ENCODE measurements at places on chromosomes 3 and 15. TPM values are rescaled to one million over a fixed set of nuclear protein-coding genes. Genes with fewer than 3 reads are reported as not detected.

Gene SYNPR
- 3.8 TPM for polyA plus RNA-seq

Gene SNX33
- 13.2 TPM for polyA plus RNA-seq

Gene PRTG
- polyA plus RNA-seq = 0.23 TPM

Gene TMCO5A
- polyA plus RNA-seq = not detected

GRCh38 chr15:63244399-63244798, 33.0 kb upstream of the APH1B start:
- no peak for DNase-seq

DNA sequence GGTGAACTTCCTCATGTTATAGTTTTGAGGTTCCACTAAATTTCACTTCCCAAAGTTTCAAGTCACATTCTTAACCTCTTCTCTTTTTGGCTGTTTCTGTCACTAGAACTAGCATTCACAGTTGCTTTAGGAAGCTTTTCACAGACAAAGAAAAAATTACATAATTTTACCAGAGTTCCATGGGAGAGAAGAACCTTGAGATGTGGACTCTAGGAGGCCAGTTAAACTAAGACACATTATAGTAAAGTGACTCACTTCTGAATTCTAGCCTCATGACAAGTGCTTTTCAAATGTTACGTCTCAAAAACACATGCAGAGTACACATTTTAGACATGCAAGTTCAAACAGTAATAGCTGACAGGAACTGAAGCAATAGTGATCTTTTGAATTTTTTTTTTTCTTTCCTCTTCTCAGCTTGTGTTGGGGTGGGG, 39.9 kb upstream of the LRTM1 start:
- DNase-seq = no peak

- no peak for DNase-seq
These were observed 5.5 kb downstream of the GRIP2 start for GRCh38 chr3:14534516-14535191.
